ENCODE measurements at places on chromosomes 12 and 14.

- DNase-seq: no peak
These were observed 41.8 kb downstream of the FMNL3 start for GRCh38 chr12:49665384-49665783.

GRCh38 chr12:101459642-101460346 is 15.3 kb upstream of the SPIC start:
- no peak for DNase-seq

GRCh38 chr12:1842905-1843640 is 22.7 kb downstream of the LRTM2 start:
- DNase-seq: no peak

- DNase-seq: peak; percentile 20
These were observed 39.1 kb downstream of the CORO1C start for GRCh38 chr12:108691998-108692808.

GRCh38 chr14:87998482-87998881 is 5.5 kb upstream of the GALC start:
- no peak for DNase-seq

- peak; percentile 17 for DNase-seq
These were observed 132.5 kb downstream of the DAAM1 start for GRCh38 chr14:59320763-59321625.

DNA sequence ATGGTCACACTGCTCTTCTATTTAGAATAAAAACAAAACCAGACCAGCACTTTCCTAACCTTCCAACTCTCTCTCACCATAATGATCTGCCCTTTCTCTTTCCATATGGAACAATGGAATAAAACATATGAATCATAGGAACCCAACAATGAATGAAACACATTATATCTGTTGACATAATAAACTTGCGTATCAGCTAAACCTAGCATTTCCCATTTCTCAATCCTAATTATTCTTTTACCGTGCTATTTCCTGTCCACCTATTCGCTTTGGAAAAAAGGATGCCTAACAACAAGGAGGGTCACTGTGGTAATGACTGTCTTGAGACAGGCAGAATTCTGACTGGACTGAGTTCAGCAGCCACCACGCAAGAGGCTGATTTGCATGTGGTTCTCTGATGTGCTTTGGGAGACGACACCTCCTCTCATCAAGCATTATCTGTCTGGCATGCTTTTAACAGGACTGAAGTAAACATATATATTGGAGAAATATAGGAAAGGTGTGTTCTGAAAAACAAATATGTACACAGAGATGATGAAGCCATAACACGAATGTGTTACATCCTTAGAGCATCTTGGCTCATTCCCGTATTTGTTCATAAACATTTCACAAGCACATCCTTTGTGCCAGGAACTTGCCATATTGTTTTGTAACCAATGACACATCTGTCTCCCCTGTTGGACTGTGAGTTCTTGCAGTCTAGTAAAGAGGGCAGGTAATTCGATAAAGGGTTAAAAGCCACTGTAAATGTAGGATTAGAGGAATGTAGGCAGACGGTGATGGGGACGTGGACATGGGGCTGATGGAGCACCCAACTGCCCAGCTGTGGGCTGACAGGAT is 87.7 kb downstream of the PTPRB start:
- DNase-seq: no peak

DNA sequence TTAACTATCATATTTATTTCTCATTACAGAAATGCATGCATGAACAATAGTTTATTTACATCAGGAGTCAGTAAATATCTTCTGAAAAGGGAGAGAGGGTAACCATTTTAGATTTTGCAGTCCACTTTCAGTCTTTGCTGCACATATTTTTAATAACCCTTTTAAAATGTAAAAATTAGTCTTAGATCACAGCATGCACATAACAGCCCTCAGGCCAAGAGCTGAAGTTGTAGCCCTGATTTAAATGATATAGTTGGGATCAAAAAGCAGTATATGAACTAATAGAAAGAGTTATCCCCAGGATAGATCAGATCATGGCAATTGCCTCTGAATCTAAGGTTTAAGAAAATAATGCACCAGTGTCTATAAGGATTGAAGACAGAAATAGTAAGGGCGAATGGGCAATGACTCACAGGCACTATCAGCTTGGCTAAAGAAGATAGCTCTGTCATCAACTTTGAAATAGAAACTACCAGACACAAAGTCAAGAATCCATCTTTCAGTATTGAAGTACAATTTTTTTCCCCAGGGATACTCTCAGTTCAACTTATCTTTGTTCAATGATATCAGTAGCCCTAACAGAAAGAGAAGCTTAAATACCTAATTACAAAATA is 13.1 kb upstream of the CLEC7A start:
- DNase-seq: peak; percentile 76

- peak; percentile 41 for DNase-seq
These were observed 9.8 kb downstream of the APPL2 start for GRCh38 chr12:105226219-105226618.

- no peak for DNase-seq
These were observed 44.6 kb upstream of the TUNAR start for GRCh38 chr14:95832012-95832411.

DNA sequence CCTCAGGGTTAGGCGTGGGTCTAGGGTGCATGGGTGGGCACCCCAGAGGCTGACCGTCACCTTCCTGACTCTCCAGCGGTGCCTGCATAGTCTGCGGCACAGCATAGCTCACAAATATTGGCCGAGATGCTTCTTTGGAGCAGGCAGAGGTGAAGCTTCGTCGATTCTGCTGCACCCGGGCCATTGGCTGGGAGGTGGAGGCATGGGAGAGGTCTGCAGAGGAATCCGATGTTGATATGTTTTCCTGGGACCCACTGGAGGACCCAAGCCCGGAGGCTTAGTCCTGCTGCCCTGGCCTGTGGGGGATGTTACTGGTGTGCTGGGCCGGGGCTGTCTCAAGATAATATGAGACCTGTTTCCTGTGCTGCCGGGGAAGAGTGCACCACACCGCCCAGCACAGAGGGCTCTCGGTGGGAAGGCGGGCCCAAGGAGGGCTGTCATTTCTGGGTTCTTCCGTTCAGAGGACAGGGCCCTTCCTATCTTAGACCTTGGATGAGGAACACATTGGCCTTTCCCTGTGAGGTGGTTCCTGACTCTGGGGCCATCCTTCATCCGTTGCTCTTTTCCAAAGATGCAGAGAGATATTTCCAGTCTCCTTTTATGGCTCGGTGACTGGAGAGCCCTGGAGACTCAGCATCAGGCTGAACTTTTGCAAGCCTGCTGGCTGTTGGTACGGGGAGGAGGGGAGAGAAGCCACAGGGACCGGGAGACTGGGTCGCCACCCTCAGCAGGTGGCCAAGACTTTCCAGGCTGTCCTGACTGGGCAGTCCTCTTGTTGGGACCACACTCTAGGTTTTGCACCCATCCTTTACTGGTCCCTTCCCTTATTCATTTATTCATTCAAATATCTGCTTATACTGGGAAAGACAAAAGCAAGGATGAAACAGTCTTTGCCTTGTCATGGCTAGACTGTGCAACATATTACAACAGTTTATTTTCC is 143.5 kb downstream of the TSPAN9 start:
- DNase-seq: no peak

DNA sequence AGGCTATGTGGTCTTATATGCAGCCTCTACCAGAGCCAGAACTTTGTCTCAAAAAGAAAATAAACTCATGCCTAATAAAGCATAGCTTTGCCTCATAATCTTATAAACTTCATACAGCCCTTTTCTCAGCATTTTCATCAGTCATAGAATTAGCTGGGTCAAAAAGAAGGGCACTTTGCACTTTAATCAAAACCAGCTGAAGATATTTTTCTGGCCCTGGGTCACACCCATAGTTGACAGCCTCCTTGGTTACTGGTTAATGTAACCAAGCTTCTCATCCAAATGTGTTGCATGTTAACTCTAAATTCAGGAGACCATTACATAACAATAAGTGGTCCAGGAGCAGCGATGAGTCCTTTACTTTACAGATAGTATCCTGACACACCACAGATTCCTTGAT is 558.2 kb downstream of the FLRT2 start:
- no peak for DNase-seq

DNA sequence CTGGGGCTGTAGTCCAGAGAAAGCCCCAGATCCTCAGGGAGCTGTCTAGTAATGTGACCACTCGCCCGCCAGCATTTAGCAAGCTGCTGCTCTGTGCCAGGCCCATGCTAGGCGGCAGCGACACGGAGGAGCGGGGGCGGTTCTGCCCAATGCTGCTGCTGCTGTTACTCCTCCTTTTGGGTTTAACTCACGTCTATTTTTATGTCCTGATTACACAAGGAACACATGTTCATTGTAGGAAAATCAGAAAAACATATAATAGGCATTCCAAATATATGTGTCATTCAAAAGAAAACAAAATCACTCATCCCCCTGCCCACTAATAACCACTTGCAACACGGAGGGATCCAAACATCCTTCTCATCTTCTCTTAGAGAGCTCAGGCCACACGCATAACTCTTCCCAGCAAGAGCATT is 30.4 kb downstream of the CCDC92 start:
- DNase-seq: no peak

DNA sequence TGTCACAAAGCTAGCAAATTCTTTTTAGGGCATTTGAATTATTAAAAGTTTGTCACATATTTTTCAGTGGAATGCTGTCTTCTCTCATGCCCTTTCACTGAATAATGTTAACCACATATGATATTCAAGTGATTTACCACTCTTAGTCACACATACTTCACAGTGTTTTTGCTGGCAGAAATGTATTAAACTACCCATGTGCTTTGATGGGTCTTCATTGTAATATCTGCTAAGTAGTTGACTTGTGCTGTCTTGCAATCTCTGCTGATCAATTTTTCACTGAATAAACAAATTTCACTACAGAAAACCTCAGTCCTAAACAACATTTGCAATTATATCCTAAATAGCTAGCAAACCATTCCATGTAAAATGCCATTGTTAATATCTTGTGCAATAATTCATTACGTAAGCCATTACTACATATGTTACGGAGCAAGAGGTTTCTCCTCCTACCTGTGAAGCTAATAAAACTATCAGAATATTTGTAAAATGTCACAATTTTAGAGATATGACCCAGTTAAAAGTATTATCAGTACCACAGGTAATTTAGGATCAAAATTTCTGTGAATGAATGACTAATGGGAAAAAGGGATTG is 64.6 kb upstream of the LMO3 start:
- DNase-seq: no peak

GRCh38 chr12:51753980-51754675 is 94.4 kb downstream of the FIGNL2 start:
- no peak for DNase-seq

- peak; percentile 22 for DNase-seq
These were observed 366.0 kb downstream of the ZFP36L1 start for GRCh38 chr14:68426661-68427549.

- no peak for DNase-seq
These were observed 3.4 kb downstream of the SSPN start for GRCh38 chr12:26198742-26199141.

DNA sequence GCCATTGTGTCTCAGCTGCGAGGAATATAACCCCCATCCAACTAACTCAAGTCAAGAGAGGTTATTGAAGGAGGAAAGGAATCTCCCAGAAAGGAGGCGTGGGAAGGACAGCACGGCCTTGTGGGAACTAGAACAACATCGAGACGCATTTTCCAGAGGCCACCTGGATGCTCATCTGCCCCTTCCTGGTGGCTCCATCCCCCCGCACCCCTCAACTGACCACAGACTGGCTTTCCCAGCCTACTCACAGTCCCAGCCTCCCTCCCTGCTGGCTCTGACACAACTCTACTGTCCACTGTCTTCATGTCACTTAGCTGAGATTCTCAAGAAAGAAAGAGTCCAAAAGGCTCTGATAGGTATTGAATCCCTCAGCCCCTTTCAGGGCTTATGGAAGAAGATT is 66.0 kb upstream of the CLMN start:
- no peak for DNase-seq

GRCh38 chr12:113465808-113466453 is 5.7 kb downstream of the LHX5 start:
- DNase-seq: no peak

DNA sequence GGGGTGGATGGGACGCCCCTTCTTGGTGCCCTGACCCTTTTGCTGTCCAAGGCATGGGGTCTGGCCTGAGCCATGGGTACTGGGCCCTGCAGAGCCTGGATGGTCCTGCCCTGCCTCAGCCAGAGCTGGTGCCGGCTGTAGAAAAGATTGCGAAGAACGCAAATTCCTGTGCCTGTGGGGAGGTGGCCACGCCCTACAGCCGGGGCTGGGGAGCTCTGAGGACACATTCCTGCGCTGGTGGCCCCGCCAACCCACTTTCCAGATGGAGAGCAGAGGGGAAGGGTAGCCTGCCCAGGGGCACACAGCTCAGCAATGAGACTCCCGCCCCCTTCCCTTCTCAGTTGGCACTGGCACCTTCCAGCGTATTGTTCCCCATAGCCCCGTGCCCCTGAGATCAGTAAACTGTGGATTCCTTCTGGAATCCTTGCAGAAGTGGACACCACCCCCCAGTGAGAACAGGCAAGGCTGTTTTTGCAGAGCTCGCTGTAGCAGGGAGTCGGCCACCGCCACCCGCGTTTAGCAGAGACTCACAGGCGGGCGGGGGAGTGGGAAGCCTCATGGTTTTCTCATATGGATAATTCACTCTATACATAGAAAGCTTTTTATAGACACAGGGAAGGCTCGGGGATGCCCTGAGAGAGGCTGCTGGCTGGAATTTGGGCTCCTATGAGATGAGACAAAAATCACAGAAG is 8.6 kb downstream of the INF2 start:
- no peak for DNase-seq

DNA sequence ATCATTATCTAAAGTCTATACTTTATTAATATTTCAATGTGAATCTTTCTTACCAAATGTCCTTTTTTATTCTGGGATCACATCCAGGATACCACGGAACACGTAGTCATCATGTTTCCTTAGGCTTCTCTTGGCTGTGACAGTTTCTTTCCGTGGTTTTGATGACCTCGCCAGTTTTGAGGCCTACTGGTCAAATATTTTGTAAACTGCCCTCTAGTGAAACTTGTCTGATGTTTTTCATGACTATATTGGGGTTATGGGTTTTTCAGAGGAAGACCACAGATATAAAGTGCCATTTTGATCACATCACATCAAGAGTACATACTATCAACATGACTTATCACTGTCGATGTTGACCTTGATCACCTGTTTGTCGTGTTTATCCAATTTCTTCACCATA is 14.1 kb upstream of the SERPINA6 start:
- DNase-seq: no peak

GRCh38 chr14:64812412-64812811 is 67.3 kb downstream of the SPTB start:
- no peak for DNase-seq

GRCh38 chr12:110266980-110267620 is 13.9 kb upstream of the ATP2A2 start:
- no peak for DNase-seq

DNA sequence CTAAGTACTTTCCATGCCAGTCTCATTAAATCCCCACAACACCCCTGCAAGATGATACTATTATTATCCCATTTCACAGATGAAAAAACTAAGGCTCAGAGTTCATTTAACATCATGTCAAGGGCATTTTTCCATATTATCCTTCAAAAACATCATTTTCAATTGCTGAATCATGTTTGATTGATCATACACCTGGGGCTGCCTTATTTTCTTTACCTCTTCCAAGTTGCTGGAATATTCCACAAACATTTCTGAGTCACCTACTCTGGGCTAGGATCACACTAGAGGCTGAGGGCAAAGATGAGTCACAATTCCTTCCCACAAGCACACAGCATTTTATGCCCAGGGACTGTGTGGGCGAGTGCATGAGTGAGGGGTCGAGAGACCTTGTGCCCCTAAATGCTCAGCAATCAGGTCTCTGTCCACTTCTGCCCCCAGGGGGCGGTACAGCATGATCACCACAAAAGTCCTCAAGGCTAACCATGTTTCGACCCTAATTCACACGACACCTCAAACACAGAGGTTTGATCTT is 14.1 kb upstream of the TMEM119 start:
- DNase-seq: peak; percentile 57
